ENCODE measurements at places on chromosomes 12 and 14. TPM values are rescaled to one million over a fixed set of nuclear protein-coding genes. Genes with fewer than 3 reads are reported as not detected.

GRCh38 chr14:100325958-100326357 lies 2.8 kb downstream of the SLC25A47 start:
- no peak for DNase-seq

GRCh38 chr14:74572726-74573301 lies 39.2 kb downstream of the LTBP2 start:
- no peak for DNase-seq

GRCh38 chr14:33851366-33851765 lies 99.5 kb downstream of the EGLN3 start:
- no peak for DNase-seq

GRCh38 chr14:95998656-95999055 lies 40.5 kb upstream of the C14orf132 start:
- no peak for DNase-seq

DNA sequence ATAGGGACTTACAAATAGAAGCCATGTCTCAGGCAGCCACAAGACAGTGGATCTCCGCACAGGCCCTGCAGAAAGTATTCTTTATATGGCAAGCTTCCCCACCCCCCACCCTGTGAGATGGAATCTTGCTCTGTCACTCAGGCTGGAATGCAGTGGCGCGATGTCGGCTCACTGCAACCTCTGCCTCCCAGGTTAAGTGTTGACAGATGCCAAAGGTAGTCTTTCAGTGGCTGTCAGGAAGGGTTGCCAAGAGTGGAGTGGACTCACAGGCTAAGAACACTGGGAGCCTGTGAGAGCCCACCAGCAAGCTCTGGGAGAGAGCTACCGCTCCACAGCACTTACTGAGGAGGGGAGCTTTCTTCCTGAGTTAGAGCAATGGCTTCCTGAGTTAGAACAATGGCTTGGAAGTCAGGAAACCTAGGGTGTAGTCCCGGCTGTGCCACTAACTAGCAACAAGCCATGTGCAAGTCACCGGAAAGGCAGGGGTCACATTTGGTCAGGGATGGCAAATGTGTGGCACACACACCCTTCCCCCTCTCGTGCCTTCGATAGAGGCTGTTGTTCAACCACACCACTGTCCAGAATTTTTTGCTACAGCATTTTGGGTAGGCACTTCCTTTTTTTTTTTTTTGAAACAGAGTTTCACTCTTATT lies 2.6 kb downstream of the RNASE1 start:
- DNase-seq: no peak

GRCh38 chr12:132078190-132078589 lies 65.9 kb downstream of the DDX51 start:
- DNase-seq: no peak

- DNase-seq: no peak
Observed at GRCh38 chr14:28407996-28408395, 358.6 kb upstream of the FOXG1 start.

- no peak for DNase-seq
Observed at GRCh38 chr14:47389535-47389934, 285.9 kb downstream of the MDGA2 start.

DNA sequence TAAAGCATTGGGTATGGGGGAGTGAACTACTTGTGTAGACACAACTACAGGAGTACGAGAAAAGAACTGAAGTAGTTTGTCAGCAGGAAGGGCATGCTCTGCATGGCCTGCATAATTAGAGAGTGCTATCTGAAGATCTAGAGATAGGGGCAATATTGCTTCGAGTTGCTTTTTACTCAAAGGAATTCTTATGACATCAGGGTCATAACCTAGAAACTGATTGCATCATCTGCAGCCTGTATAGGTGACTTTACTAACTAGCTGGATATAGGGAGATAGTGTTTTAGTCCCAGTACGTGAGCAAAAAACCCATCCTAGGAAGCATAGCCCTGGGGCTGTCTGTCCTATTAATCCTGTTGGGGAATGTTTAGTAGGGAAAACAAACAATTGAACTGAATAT lies 39.8 kb downstream of the TMTC3 start:
- no peak for DNase-seq

GRCh38 chr12:45831590-45831989 lies 102.1 kb downstream of the ARID2 start:
- DNase-seq: no peak

- DNase-seq: no peak
Observed at GRCh38 chr12:120216742-120217605, 16.1 kb upstream of the RPLP0 start.

GRCh38 chr14:72615451-72616121 lies 278.3 kb downstream of the DPF3 start:
- DNase-seq: no peak

DNA sequence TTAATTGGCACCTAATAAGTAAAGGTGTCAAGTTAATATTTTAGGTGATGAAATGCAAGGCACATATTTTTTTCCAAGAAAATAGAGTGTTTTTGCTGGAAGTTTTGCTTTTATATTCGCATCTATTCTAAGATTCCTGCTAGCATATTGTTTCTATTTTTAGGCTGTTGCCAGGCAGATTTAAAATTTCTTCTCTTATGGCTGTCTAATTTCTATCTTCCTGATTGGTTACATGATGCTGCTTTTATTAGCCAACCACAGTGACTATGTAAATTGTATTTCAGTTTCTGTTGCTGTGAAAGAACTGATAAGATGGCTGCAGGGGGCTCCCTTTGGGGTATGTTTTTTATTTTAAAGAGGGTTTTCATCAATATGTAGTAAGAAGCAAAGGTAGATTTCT lies 42.7 kb downstream of the ATF7IP start:
- no peak for DNase-seq

- no peak for DNase-seq
Observed at GRCh38 chr12:51190820-51191219, 17.9 kb upstream of the TFCP2 start.

DNA sequence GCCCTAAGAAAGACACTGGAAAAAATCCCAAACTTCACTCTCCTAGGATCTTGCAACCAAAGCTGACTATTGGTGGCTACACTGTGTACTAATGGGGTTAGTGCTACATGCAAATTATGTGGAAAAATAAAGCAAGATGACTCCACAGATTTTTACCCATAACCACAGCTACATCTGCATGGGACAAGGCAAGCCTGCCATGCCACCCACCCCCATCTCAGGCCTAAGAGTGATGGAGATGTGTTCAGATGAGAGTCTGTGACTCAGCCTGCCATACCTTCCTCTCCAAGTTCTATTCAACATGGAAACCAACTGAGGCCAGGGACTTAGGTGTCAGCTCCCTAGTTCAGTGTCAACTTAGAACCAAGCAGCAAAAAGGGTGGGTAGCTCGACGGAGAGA lies 206.2 kb downstream of the PELI2 start:
- DNase-seq: no peak

GRCh38 chr14:42617005-42617404 lies 1010.3 kb downstream of the LRFN5 start:
- DNase-seq: no peak

DNA sequence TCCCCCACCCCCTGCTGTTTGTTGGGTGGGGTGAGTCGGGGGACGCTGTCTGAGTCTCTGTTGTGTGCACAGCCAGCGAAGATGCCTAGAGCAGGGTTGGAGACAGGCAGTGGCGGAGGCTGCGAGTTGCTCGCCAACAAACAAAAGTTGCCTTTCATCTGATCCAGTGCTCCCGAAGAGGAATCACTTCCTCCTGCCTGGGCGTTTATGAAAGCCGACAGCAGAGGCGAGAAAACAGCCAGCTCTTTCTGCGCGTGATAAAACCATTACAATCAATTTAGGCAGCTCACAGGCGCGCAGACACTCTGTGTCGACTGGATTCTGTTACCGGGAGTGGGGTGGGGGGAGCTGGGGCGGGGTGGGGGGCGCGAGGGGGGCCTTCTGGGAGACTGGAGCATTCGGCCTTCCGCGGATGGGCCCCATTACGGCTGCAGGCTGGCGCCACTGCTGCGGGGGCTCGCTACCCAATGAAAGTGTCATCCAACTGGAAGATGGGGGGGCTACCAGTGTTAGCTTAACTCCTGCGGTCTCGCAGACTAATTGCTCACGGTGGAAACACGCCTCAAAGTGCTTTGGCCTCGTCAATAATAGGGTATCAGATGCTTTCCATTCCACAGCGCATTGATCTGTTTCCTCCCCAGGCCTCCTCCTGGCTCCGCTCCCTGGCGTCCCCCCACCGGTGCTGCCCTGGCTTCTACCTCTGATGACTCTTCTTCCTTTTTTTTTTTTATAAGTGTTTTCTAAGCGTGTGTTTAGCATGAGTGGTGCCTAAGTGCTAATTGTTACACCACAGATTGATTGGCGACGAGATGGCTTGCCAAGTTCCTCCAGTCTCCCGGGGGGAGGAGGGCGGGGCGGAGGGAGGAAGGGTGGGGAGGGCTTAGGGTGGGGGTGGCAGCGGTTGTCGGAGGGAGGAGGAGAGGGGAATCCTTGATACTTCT lies 678.4 kb downstream of the MED13L start:
- DNase-seq: peak; percentile 33

AMN gene
- total RNA-seq: 198 TPM

PIANP gene
- total RNA-seq: 0.53 TPM

RNASE7 gene
- 0.19 TPM for total RNA-seq

PAX9 gene
- 0.38 TPM for total RNA-seq

SYT10 gene
- 0.34 TPM for total RNA-seq

GALNT16 gene
- total RNA-seq: 6.4 TPM
